ENCODE measurements at places on chromosomes 3 and 15.

- no peak for DNase-seq
These were observed 766.7 kb downstream of the ZBBX start for GRCh38 chr3:166613365-166613764.

DNA sequence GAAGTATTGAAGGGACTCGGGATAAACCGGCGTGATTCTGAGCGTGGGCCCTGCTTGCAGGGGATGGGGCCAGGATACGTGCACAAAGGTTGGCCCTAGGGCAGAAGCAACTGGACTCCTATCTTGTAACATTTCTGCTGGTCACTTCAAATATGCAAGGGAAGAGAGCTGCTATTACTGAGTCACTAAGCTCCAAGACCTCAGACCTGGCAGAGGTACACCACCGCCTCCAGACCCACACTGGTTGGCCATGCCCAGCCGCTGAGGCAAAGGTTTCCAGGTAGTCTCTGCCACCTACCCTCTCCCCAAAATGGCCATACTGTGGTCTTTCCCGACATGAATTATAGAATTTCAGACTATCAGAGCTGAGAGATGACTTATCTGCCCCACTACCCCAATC lies 13.4 kb upstream of the STRA6 start:
- no peak for DNase-seq

DNA sequence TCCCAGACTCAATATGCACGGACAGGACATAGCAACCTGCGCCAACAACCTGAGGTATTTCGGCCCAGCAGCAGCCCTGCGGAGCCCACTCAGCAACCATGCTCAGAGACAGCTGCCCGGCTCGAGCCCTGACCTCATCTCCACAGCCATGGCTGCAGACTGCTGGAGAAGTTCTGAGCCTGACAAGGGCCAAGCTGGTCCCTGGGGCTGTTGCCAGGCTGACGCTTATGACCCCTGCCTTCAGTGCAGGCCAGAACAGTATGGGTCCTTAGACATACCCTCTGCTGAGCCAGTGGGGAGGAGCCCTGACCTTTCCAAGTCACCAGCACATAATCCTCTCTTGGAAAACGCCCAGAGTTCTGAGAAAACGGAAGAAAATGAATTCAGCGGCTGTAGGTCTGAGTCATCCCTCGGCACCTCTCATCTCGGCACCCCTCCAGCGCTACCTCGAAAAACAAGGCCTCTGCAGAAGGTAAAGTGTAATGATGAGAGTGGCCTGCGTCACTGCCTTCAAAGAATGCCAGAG lies 25.5 kb downstream of the TMEM41A start:
- DNase-seq: no peak

DNA sequence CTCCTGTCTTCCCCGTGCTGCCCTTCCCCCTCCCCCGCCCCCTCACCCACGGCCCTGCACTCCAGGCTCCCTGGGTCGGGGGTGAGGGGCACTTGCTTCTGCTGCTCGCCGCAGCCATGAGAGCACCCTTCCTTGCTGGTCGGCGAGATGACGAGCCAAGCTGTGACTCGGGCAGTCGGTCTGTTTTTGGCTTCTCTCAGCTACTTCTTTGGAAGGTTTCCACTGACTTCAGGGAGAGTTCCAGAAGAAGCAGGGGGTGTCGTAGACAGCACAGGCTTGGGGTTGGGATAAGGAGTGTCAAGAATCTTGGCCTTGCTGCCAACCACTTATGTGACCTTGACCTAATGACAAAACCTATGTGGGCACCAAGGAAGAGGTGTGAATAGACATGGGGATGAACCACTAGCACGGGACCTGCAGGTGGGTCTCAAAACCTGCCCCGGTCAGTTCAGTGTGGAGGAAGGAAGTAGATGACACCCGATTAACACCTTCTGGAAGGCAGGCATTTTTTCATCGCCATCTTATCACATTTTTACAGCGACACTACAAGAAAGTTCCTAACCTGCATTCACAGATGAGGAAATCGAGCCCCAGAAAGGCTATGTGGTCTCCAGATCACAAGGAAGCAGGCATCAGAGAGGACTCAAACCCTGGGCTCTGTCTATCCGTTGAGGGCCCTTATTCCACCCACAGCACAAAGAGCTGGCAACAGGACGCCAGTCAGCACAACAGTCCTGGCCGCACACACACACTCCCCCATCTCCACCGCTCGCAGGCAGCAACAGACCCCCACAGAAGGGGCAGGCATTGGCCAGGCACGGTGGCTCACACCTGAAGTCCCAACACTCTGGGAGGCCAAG lies 120.9 kb downstream of the LIPC start:
- DNase-seq: no peak

GRCh38 chr15:58467121-58467721 lies 35.4 kb downstream of the LIPC start:
- DNase-seq: peak; percentile 65

DNA sequence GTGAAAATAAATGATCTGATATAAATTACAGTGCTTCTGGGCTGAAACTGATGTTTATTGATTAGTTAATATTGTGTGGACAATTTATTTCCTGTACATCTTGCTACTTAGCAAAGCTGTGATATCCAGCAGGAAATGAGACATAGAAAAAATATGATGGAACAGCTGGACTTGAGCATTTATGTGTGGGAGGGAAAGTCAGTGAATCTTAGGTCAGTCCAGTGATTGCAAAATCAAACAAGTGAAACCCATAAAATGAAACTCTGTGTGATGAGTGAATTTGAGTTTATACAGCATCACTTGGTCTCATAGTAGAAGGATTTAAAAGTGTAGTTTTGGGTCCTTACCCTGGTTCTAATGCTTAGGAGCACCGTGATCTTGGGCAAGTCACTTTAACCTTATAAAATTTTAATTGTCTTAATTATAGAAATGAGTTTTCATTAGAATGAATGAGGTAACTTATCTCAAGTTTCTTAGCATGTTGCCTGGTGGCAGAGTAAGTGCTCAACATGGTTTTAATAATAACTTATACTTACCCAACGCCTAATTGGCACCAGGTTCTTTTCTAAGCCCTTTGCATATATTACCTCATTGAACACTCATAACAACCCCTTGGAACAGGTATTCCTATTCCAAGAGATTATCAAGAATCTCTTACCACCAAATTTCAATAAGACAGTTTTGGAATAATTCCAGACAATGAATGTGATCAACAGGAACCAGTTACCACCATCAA lies 194.6 kb downstream of the ADAMTSL3 start:
- DNase-seq: no peak

DNA sequence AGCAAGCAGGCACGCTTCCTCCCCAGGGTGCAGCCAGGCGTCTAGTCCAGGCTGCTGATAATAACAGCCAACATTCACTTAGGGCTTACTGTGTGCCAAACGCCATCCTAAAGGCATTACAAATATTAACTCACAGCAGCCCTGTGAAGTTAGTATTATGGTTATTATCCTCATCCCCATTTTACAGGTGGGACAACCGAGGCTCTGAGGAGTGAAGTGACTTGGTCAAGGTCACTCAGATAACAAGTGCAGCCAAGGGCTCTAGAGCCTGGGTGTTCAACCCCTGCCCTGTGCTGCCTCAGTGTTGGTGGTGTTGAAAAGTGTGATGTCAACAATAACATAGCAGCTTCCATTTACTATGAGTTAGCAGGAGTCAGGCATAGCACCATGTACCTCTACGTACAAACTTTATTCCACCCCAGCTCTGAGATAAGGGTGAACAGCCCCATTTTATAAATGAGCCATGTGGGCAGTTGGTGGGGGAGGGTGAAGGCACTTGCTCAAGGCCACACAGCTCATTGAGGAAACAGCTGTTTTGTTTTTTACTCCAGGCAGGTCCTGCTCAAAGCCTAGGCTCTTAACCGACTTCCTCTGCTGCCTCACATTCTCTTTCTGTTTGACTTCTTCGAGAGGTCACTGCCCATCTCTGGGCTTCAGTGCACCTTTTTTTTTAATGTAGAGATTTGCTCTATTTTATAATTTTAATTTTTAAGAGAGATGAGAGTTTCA lies 24.0 kb upstream of the TRH start:
- DNase-seq: no peak

- DNase-seq: no peak
These were observed 21.7 kb upstream of the CCDC39 start for GRCh38 chr3:180700941-180701340.

DNA sequence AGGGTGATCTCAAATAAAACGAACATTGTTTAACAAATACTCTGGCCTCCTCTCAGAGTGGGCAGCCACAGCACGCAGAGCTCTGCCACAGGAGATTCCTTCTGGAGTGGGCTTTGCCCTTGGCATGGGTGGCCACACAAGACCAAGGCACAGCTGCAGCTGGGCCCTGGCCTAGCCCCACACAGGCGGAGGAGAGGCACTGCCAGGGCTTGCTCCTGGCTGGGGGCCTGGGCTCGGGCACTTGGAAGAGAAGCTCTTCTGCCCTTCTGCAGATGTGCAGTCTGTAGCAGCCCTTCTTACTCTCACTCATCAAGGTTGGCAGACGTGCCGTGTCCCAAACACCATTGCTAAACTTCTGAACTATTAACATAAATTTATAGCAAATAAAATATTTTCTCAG lies 67.2 kb downstream of the CRTC3 start:
- no peak for DNase-seq

Data from NCI-H2029 (cell line).